ENCODE measurements at places on chromosomes 7 and 10.

DNA sequence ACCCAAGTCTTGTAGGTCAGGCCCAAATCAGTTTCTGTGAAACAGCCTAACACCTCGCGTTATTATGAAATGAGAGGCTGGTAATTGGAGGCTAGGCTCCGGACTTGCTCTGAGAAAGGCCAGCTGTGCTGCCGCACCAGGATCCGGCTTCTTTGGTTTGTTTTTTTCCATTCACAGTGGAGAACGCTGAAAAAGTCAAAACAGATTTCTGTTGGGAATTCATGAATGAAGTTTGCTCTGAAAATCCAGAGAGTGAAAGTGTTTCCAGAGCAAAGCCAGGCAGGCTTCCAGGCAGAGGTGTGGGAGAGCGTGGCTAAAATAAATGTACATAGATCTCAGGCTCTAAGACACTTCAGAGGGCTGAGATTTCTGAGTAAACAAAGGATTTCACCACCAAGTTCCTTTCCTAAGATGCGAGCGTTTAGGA is 240.1 kb downstream of the TRIL start:
- no peak for DNase-seq

DNA sequence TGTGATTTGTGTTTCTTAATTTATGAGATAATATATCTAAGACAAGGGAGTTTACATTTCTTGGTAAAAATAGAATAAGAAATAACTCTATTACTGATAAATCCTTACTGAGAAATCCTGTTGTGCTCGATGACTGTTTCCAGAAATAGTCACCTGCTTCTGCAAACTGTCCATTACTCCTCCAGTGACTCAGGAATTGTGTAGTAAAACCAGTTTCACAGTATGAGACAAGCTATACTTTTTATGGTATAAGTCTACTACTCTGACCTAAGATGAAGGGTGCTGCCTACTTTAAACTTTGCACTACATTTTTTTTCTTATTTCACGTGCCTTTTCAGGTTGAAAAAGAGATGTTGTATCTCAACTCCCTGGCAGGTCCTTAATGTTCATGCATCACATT is 6.8 kb upstream of the ANKRD22 start:
- no peak for DNase-seq

- DNase-seq: peak; percentile 69
Measured at GRCh38 chr10:6204063-6204340, 1.3 kb downstream of the PFKFB3 start.

- DNase-seq: peak; percentile 43
Measured at GRCh38 chr7:106717955-106718871, 57.3 kb upstream of the CCDC71L start.

All from activated CD4-positive, CD25-positive, alpha-beta regulatory T cell treated with anti-CD3 and anti-CD28 coated beads, Interleukin-2, amount 50 U/mL, for 72 hours (primary cell).